ENCODE measurements at places on chromosomes 2 and 18.

DNA sequence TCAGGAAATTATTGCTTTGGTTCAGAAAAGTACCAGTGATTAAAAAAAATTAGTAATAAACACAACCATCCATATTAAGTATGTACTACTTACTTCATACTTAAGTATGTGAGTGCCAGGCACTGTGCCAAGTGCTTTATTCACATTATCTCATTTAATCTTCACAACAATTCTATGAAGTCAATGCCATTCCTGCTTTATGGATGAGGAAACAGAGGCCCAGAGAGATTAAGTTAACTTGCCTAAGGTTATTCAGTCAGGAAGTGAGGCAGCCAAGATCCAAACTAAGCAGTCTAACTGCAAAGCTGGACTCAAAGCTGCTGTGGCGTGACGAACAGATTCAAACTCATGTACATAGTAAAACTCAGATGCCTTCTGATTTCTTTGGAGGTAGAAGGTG, 22.3 kb downstream of the DTNB start:
- DNase-seq = no peak

- DNase-seq = no peak
These were observed 92.6 kb upstream of the TSPYL6 start for GRCh38 chr2:54348646-54349045.

- no peak for DNase-seq
These were observed 246.4 kb upstream of the RAB6C start for GRCh38 chr2:129733041-129733440.

GRCh38 chr2:23824777-23825212, 102.1 kb downstream of the ATAD2B start:
- peak; percentile 72 for DNase-seq

DNA sequence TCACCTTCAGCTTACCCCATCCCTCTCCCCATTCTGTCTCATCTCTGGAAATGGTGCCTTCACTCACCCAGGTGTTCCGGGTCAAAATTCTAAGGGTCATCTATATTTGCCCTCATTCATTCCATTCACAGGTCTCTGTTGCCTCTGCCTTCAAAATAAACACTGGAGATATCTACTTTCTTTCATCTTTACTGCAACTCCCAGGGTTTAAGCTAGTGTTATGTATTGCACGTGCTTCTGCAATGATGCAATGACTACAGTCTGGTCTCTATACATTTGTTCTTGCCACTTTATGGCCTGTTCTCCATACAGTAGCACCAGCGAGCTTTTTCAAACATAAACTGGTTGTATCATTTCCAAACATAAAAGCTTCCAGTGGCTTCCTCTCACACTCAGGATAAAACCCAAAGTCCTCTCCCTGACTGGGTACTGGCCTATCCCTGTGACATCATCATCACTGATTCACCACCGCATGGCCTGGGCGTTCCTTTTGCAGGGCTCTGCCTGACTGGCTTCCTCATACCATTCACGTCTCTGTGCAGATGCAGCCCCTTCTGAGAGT, 14.3 kb downstream of the DSG2 start:
- no peak for DNase-seq

DNA sequence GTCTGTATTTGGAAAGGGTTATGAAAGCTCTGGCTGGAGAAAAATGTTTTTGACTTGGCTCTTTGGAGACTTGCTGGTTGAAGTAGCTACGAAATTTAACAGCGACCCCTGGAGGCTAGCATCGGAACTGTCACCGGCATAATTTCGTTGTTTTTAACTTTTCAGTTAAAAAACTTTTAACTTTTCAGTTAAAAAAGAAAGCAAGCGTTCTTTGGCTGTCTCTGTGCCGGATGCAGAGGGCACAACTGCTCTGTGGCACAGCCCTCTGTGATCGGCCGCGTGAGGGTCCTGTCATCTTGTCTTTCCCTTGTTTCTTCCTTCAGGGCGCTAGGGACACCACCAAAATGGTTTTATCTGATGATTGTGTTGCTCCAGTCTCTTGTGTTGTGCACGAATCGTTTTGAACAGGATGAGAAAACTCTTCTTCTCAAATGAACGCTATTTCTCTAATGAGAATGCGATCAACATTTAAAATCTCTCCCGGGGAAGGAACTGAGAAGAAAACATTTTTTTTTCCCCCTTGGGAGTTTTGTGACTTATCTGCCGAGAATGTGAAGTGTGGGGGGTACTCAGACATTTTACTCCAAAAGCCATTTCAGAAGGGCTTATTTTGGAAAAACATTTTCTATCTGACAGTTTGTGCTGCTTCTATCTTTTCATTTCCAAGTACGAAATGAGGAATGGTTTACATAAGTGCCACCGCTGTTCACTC, 57.1 kb downstream of the ADCYAP1 start:
- DNase-seq = peak; percentile 25

- DNase-seq = no peak
These were observed 136.5 kb upstream of the TNP1 start for GRCh38 chr2:216996279-216996845.

DNA sequence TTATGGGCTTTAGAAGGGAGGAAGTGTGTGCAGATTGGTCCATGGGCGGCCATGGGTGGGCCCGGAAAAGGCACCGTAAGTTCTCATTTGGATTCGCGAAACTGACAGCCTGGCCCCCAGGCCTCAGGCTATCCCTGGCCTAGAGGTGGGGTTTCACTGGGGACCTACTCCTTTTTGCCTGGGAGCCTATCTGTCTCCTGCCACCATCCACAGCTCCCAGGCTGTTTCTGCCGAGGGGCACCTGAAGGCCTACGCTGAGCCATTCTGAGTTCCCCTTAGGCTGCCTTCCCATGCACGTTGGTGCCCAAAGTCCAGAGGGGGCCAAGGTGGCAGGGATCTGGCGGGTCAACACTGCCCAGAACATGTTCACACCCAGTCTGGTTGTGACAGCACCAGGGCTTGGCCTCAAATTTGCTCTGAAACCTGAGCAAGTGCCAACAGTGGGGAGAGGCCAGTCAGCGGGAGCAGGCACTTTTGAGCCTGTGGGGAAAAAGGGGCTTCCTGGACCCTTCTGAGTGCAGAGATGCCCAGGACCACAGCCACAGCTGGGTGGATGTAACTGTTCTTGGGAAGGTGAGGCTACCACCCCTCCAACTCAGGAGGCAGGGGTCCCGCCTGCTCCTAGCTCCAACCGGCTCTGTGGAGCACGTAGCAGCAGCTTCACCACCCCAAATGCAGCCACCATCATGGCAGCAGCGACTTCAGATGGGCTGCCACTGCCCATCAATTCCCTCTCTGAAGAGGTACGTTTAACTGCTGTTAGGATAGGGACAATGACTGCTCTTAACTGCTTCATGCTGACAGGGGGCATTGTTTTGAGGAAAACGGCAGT, 73.6 kb upstream of the ZNF804A start:
- DNase-seq = no peak

DNA sequence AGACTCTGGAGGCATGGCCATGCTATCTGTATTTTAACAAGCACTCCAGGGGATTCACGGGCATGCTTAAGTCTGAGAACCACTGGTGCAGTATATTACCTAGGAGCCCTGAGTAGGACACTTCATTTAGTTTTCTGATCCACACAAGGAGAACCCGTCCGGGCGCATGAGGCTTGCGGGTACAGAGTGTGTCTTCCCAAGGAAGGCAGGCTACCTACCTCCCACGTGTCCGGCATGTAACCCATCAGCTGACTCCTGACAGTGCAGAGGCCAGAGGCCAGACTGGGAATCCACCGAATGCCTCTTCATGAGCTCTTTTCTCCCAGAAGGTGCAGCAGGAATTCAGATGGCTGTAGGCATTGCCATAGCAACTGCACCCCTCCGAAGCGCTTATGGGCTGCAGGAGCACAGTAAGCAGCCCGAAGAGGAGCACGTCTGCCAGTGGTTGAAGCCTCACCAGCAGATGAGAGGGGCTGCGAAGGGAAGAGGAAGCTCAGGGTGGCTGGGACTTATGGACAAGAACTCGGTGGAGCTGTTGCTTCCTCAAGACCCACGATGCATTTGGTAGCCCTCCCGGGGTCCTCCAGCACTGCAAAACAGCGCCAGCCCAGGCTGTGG, 33.8 kb upstream of the DNMT3A start:
- no peak for DNase-seq

DNA sequence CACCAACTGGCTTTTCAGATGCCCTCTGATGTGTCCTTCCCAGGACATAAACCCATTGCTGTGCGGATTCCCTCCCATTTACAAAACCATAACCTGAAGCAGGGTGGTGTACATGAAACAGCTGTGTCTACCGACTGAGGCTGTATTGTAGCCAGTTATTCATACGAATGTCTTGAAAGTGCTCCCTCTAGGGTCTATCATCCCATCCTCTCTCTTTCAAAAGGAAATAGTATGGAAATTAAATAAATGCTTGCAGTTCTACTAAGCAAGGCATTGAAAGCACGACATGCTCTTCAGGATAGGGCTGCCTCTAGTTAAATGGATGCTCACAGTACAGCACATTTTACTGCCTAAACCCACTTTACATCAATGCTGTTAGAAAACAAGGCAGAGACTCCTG, 112.2 kb upstream of the PXDN start:
- no peak for DNase-seq

DNA sequence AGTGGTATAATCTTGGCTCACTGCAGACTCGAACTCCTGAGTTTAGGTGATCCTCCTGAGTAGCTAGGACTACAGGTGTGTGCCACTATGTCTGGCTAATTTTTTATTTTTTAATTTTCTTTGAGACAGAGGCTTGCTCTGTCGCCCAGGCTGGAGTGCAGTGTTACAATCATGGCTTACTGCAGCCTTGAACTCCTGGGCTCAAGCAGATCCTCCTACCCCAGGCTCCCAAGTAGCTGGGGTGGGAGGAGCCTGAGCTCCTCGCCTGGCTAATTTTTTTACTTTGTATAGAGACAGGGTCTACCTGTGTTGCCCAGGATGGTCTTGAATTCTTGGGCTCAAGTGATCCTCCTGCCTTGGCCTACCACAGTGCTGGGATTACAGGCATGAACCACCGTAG, 62.5 kb downstream of the BABAM2 start:
- DNase-seq = no peak

DNA sequence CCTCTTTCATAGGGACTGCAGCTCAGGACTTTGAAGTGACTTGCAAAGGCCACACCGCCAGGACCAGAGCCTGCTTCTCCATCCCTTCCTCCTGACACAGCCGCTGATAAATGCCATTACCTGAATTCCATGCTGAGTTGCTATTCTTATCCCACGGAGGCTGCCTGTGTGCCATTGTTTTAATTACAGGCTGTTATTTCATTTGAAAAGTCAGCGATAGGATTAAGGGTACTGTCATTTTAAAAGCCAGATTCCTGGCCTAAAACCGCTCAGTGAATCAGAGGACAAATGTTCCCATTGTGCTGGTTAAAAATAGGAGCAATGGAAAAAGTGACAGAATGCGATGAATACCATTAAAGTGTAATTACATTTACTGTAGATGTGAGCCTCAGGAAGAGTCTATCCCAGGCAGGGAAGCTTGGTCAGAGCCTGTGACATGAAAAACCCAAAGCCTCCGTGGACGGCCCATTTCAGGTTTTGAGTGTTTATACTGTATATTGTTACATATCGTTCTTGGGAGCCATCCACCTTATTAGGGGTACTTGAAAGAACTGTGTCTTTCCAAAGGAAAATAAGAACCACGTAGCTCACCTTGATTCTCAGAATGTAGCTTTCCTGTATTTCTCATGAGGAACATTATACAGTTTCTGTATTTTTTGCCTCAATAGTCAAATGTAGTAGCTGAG, 41.3 kb downstream of the PDCL3 start:
- no peak for DNase-seq

DNA sequence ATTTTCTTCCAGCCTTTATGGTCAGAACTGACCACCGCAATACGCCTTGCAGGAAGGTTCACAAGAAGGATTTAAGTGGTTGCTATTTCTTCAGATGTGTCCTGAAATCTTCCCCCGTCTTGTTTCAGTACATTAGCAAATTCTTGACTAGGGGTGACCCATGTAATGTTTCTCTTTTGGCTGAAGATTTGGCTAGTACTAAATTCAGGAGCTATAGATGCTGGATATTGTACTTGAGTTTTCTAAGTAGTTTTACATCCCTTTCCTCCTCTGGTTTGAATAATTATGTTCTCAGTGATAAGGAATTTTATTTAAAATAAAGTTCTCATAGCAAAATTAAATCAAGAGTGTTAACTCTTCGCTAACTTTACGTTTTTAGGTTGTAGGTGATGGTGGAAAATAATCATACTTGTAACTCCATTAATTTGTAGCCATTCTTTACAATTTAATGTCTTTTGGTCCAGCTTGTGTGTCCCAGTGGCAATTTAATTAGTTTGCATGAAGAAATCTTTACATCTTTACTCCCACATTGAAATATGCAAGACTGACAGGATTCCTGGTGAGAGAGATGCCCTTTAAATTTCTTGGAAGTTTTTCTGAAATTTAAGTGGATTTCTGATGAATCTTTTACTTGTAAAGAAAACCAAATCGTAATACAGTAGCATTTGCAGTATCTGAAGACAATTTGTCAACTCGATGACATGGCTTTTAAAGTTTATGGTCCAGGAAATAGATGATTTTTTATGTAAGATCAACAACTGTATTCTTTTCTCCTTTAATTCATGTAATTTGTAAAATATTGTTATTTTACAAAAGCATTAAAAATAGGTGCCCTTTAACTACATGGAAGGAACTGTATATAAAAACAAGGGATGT, 2.8 kb downstream of the PHLPP1 start:
- no peak for DNase-seq

DNA sequence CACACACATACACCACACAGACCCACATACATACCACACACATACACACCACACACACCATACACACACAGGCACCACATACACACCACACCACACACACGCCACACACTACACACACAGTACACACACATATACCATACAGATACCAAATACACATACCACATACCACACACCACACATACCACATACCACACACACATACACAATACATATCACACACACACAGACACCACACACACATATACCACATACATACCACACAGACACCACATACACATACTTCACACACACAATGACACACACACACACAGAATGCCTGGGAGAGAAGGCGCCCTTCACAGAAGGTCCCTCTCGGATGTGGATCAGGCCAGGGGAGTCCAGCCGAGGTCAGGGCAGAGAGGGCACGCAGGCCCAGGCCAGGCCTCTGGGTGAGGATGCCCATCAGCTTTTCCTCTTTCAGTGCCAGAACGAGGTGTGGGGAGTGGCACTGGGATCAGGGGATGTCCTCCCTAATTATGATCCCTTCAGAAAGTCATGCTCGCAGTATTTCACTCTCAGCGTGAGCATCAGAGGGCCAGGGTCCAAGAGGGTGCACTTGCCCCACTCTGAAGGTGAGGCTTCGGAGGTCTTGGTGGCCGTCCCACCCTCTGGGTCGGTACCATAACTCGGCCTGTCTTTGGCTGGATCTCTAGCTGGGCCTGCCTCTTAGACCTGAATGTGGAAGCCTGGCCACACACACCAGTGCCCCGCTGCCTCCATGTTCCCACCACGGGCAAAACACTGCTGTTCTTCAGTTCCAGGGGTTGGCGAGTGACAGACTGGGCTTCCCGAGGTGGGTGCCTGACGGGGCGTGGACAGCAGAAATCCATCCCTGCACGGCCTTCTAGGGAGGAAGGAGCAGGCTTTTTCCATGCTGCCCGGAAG, 70.6 kb upstream of the ODC1 start:
- DNase-seq = no peak

Measured in thymus (tissue), 14 donors.